GM12865 (cell line): ENCODE measurements at places on chromosomes 6 and 20.

GRCh38 chr20:35173576-35174192, 1.8 kb downstream of the PROCR start:
- no peak for DNase-seq

DNA sequence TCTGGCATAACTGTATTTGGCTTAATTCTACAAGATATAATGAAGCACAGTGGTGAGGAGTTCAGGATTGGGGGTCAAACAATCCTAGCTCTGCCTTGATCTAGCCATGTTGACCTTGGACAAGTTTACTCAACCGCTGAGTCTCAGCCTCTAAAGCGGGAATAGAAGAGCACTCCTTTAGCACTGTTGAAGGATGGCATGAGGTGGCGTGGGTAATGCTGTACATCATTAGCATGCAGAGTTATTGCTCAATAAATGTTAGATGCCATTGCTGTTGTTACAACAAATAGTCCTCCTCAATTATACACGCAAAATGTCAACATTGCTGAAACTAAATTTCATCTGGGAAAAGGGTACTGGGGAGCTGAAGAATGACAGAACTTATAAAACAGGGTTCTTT, 78.6 kb downstream of the KIF13A start:
- DNase-seq: no peak

- no peak for DNase-seq
Measured at GRCh38 chr20:30485331-30486102, 771.9 kb upstream of the DEFB115 start.

DNA sequence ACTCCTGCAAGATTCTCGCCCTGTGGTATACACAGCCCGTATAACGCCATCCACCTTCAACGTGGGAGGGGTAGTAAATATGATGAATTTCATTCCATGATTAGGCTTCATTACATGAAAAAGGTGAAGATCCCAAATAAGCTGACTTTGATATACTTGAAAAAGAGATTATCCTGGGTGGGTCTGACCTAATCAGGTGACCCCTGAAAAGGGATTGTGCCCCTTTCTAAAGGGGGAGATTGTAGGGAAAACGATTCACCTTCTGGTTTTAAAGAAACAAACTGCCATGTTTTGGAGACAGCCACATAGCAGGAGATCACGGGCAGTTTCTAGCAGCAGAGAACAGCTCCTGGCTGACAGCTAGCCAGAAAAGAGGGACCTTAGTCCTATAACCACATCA, 155.1 kb upstream of the SMLR1 start:
- no peak for DNase-seq
